ENCODE measurements at places on chromosomes 7 and 10.

DNA sequence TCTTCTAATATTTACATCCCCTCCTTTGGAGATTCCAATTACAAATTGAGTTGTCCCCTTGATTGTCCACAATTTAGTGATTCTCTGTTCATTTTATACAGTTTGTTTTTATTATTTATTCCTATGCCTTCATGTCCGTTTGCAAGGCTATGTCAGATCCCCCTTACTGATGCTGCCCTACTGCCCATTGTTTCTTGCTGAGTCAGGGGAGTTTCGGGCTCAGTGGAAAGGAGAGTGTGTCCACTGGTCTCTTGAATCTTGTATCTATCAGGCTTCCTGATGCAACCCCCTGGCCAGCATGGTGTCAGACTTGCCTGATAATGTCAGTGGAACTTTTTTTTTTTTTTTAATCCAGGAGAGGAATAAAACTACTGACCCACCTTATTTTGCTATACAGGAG lies 384.4 kb downstream of the CDC14C start:
- no peak for DNase-seq

DNA sequence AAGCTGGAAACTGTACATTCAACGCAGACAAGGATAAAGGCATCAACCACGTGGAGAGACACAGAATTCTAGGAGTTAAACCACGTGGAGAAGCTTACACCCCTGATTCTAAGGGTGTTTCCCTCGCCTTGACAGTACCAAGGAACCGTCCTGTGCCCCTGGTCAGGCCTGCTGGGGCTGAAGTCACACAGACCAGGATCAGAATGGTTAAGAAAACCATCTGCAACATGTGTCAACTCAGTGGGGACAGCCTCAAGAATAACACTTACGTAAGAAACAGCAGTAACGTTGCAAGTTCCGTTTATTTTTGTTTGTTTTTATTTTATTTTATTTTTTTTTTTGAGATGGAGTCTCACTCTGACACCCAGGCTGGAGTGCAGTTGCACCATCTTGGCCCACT lies 55.6 kb downstream of the CHST15 start:
- DNase-seq: no peak

DNA sequence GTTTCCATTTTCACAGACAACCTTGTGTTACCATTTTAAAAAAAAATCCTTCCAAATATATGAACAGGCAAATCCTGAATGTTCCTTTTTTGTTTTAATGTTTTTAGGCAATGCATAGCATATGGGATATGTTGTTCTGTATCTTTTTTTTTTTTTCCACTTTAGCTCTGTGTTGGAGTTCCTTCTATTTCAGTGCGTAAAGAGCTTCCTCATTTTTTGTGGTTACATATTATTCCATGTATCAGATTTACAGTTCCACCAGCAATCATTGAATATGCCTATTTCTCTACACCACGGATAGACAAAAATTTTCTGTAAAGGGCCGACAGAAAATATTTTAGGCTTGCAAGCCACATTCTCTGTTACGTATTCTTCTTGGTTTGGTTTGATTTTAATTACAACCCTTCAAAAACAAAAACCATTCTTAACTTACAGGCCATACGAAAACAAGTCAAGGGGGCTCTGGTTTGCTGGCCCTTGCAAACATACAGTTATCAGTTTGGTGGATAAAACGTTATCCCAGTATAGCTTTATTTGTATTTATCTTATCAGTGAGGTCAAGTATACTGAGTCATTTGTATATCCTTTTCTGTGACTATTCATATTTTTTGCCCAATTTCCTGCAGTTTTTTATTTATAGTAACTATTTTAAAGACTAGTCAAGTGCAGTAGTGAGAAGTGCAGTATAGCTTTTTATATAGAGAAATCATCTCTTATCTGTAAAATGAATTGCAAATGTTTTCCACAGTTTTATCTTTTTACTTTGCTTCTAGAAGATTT lies 55.7 kb downstream of the RALA start:
- DNase-seq: no peak

DNA sequence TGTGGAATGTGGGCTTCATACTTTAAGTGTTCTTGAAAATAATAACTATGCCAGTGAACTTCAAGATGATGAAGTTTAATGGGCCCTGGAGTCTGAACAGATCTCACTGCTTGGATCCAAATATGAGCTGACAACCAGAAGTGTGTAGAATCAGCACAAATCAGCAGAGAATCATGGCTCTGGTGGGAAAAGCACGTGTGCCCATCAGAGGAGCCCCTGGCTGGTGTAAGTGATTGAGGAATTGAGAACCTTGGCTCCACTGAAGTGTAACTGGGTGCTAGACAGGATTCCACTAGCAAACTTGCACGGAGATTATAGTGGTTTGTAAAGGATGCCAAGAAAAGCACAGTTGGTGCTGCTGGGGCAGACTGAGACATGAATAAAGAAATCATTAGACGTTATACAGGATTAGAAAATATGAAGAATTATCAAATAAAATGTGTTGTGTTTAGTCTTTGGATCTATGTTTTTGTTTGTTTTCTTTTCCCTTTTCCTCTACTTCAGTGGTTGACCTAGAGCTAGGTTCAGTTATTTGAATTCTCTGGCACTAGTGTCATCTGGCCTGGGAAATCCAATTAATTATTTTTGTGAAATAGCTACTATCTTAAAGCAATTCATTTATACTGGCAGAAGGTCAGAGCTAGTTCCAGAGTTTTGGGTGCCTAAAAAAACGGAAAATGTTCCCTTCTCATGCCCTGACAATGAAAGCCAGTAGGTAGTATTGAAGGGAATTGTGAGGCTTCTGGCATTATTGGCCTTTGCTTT lies 175.7 kb upstream of the MEOX2 start:
- DNase-seq: no peak

GRCh38 chr7:128742206-128742605 lies 3.0 kb downstream of the CALU start:
- DNase-seq: peak; percentile 36

DNA sequence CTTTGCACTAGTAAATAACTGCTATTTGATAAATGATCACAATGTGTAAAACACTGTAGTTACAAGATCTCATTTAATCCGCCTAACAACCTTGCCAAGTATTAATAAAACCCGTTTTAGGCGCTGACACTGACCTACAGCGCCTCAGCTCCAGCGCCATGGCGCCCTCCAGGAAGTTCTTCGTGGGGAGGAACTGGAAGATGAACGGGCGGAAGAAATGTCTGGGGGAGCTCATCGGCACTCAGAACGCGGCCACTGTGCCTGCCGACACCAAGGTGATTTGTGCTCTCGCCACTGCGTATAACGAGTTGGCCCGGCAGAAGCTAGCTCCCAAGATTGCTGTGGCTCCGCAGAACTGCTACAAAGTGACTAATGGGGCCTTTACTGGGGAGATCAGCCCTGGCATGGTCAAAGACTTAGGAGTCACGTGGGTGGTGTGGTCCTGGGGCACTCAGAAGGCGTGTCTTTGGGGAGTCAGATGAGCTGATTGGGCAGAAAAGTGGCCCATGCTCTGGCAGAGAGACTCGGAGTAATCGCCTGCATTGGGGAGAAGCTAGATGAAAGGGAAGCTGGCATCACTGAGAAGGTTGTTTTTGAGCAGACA lies 1.1 kb upstream of the TNPO3 start:
- DNase-seq: no peak

DNA sequence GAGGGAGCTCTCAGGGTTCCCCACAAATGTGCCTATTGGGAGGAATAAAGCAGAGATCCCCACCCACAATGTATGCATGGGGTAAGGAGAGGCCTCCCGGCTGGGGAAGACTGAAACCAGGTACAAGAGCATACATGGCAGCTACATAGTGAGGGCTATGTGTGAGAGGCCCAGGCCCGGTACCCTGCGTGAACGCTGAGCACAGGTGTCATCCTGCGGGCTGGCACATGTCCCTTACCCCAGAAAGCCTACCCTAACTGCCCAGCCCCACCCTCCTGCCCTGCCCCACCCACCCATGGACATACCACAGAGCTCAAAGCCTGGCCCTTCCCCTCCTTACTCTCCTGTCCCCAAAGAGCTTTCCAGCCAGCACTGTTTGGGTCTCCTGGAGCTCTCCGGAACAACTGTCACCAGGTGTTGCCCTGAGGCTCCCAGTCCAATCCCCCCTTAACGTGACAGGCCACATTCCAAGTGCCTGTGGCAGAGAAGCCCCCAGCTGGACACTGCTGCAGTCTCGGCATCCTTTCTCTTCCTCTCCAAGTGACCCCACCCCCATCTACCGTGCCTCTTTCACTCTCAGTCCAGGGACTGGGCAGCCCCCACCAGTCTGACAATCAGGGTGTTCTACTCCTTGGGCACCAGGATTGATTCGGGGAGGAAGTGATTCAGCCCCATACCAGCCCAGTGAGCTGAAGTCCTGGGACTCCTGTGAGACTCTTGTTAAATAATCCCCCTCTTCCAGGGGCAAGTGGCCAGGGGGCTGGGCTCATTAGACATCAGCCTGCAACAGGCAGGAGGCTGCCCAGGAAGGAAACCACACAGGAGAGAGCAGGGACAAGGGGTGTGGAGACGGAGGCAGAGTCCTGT lies 19.6 kb downstream of the GRID1 start:
- DNase-seq: no peak

- DNase-seq: no peak
Observed at GRCh38 chr10:31000867-31001266, 30.8 kb downstream of the ZNF438 start.

DNA sequence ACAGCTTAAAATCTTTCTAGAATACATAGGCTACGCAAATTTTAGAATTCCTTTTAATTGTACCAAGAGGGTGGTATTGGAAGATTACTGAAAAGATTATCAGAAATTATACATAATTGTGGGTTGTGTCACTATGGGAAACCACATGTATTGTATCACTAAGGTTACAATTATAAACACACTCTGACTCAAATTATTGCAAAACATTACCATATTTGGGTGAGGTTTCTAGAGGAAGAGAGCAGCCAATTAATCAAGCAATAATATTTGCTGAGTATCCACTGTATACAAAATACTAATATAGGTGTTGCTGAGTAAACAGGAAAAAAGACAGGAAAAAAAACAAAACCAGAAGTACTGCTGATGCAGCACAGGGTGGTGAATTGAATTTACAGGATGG lies 3.1 kb upstream of the CAPZA2 start:
- DNase-seq: no peak

GRCh38 chr10:97406064-97406463 lies 4.9 kb upstream of the RRP12 start:
- DNase-seq: no peak

DNA sequence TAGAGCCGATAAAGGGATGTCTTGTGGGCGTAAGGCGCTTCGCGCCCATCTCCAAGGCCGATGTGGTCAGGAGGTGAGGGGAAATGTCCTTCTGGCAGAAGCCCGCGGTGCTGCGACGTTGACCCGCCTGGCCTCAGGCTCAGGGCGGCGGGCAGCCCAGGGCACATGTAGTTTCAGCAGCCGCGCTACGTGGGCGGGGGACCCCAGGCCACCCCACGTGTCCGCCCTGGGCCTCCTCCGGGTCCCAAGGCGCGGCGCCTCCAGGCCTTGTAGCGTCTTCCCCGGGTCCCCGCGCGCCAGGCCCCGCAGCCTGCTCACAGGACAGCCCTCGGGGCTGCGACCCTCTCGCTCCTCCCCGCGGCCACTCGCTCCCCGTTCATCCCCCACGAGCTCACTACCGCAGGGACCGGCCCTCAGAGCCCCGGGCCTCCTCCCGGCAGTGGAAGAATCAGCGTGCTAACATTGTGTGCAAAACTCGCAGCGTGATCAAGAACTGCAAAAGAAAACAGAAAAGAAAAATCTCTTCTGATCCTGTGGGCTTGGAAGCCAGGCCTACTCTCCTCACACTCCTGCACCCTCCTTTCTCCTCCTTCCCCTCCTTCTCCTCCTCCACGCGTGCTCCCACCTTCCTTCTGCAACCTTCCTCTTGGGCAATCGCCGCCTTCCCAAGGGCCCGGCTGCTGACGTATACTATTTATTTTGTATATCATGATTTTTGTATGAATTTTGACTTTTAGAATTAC lies 4.4 kb upstream of the TBX20 start:
- no peak for DNase-seq

DNA sequence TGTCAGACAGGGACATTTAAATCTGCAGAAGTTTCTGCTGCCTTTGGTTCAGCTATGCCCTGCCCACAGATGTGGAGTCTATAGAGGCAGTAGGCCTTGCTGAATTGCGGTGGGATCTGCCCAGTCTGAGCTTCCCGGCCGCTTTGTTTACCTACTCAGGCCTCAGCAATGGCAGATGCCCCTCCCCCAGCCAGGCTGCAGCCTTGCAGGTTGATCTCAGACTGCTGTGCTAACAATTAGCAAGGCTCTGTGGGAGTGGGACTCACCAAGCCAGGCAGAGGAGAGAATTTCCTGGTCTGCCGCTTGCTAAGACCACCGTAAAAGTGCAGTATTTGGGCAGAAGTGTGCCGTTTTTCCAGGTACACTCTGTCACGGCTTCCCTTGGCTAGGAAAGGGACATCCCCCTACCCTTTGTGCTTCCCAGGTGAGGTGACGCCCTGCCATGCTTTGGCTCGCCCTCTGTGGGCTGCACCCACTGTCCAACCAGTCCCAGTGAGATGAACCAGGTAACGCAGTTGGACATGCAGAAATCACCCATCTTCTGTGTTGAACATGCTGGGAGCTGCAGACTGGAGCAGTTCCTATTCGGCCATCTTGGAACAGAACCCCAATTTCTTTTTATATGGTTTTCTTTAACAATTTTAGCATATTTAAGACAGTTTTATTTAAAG lies 28.4 kb upstream of the VWDE start:
- DNase-seq: no peak

- DNase-seq: no peak
Observed at GRCh38 chr10:80946957-80947726, 409.4 kb downstream of the SH2D4B start.

- DNase-seq: no peak
Observed at GRCh38 chr10:128631801-128632241, 505.6 kb upstream of the MKI67 start.

DNA sequence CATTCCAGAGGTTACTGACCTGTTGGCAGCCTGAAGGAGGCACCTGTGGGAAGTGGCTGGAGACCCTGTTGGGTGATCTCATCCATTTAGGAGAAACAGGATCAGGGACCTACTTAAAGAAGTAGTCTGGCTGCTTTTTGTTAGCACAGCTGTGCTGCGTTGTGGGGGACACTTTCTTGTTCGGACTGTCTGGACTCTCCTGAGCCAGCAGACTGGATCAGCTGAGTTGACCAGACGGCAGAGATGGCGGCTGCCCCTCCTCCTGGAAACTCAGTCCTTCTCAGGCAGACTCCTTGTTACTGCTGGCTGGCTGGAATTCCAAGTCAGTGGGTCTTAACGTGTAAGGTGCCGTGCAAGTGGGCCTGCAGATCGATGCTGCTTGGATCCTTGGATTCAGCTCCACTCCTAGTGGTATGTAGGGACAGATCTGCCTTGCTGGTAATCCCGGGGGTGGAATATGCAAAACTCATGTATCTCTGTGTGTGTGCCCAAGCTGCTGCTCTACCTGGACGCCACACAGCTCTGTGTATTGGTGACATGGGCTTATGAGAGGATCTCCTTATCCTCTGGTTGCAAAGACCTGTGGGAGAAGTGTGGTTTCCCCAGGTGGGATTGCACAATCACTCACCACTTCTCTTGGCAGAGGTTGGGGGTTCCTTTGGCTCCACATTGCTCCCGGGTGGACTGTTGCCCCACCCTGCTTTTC lies 87.3 kb downstream of the CCSER2 start:
- no peak for DNase-seq

- no peak for DNase-seq
Observed at GRCh38 chr10:16916496-16916895, 99.3 kb upstream of the RSU1 start.

- DNase-seq: no peak
Observed at GRCh38 chr7:29300649-29301048, 106.1 kb downstream of the CHN2 start.

- no peak for DNase-seq
Observed at GRCh38 chr7:1137517-1138167, 22.4 kb downstream of the ZFAND2A start.
